NCI-H2171 (cell line): ENCODE measurements at places on chromosomes 1 and 21.

GRCh38 chr1:161932668-161933067 is 91.0 kb downstream of the OLFML2B start:
- no peak for DNase-seq

DNA sequence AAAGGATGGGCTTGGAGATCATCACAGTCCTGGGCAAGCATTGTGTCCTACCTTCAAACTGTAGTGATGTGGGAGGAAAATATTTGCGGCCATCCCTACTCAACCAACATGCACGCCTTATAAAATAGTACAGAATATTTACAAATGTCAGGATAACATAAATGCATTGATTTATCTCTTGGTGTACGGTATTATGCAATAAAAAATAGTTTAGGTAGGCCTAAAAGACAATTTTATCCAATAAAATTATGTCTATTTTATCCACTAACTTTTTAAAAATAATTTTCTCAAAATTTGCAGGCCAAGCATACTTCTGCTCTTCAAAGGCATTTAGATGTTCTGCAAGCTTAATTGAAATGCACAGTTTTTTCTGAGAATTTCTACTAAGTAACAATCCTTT is at the start of gene OR2T1:
TSS of gene OR2T1 (plus strand) at position 301 of the 400 bp plus-strand sequence. CDS start 3,100 bp downstream, outside the sequence.
- DNase-seq = no peak

DNA sequence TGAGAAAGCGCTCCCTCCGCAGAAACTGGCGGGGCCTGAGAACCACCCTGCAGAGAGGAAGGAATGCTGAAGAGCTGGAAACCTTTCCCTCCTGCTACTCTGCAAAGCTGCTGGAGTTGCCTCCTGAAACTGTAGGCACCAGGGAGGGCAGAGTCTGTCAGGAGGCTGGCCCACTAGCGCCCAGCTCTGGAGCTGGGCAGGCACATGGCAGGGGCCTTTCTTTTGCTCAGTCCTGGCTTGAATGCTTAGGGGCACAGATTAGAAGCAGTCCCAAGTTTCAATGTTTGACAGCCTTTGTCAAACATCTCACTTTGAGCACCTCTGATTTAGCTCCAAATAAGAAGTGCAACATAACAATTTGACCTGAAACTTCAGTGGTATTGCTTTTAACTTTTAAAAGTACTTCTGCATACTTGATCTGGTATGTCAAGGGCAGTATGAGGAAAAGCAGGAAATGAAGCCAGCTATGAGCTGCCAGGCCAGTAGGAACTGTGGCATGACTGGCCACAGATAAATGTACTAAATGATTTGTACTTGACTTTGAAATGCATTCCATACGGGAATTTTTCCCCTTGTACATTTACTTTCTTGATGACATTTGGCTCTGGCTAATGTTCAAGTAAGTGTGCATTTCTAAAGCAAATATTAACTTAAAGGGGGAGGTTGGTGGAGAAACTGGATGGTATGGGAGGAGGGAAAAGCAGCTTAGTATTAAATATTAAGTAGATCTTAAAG is 7.2 kb downstream of the C1orf116 start:
- DNase-seq = no peak

DNA sequence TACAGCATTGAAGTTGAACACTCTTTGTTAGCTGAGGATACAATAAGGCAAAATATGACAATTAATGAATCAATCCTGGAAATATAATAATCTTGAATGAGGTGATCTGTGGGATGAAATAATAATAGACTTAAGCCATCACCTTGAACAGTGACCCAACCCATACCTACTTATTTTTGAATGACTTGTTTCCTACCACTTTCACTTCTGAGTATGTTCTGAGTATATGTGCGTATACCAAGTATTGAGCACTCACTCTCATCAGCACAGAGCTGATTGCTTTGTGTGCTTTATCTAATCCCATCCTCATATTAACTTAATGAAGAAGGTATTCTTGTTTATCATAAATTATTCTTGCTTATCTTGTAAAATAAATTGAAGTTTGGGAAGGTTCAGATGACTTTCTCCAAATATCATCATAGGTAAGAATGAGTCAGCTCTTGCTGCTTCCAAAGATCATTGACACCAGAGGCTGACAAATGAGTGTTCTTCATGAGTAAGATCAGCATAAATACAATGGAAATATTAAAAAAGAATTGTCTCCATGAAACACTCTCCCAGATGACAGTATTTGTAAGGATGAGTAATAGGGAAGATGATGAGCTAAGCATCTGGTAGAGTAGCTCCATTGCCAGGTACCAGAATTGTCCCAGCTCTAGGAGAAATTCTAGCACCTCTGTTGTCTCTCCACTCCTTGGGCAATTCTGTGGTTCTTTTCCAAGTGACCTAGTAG is 198.1 kb upstream of the KIAA0040 start:
- no peak for DNase-seq

DNA sequence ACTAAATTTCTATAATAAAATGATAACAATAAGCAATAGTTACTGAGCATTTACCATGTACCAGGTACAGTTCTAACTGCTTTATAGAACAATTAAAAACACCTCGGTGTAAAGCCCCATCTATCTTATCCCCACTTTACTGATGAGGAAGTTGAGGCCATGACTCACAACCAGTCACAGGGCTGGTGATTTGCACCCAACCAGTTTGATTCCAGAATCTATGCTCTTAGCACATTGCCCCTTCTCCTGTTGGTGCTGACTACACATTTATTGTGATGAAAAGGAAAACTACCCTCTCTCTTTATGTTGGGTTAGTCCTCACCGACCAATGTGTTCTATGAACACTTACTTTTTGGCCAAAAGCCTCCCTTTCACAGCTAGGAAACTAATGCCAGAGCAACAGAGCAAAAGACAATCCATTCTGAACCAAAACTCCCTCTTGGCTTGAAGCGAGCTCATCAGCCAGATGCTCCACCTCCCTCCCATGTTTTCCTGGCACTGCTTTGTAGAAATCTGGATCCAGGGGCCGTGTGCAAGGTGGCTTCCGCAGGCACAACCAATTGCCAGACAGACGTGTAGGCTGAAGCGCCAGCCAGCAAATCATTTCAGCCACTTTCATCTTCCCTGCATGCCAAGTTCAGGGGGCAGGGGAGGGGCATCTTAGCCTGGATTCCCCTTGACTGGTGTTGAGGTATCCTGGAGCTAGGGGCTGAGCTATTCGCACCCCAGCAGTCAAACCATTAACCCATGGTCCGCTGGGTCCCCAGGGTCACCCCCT is 32.0 kb upstream of the SLC30A1 start:
- peak; percentile 51 for DNase-seq

DNA sequence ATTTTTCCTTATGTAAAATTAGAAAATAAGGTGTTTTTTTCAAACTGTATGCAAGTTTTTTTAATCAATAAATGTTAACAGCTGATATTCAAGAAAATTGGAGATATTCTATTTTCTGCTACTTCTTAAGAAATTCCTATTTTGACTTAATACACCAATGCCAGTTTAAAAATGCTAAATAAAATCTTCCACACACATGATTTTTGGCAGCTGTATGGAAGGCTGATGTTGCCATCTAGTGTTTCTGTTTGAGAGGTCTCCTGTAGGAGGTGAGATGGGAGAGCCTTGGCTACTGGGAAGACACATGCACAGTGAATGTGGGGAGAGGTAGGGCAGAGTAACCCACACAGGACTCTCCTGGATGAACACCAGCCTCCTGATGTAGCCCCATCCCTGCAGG is 29.2 kb upstream of the OR2B11 start:
- DNase-seq = no peak

DNA sequence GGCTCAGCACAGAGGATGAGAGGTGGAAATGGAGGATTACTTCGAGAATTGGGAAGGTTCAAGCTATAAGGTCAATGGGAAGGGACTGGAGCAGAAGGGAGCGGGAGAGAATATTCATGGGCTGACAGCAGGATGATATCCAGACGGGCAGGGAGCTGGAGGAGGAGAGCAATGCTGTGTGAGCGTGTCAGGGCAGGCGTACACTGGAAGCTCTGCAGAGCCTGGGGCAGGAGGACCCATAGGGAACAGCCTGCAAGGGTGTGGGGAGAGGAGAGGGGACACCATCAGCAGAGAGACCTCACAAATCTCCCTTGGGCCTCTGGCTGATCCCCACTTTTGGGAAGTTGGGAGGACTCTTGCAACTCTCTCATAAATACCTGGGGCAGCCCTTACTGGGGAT is 13.7 kb downstream of the CSF1 start:
- DNase-seq = peak; percentile 29

- DNase-seq = no peak
Observed at GRCh38 chr1:231982871-231983587, 356.4 kb downstream of the DISC1 start.

DNA sequence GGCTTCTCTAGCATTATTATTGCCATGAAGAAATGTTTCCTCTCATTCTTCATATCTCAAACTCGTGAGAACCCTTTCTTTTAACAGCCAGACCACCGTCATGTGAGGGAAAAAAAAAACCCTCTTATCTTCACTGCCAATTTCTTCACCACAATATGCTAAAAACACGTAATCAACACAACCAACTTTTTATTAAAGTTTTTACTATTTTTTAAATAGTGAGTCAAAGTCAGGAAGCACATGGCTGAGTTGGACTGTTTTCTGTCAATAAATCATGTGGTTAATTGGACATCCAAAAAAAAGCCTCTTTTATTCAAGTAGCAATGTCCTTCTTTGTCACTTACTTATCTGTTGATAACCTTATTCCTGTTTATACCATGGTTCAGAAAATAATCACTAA is 55.9 kb upstream of the SAMD13 start:
- DNase-seq = no peak

GRCh38 chr1:75136921-75137641 is 2.9 kb downstream of the LHX8 start:
- no peak for DNase-seq

DNA sequence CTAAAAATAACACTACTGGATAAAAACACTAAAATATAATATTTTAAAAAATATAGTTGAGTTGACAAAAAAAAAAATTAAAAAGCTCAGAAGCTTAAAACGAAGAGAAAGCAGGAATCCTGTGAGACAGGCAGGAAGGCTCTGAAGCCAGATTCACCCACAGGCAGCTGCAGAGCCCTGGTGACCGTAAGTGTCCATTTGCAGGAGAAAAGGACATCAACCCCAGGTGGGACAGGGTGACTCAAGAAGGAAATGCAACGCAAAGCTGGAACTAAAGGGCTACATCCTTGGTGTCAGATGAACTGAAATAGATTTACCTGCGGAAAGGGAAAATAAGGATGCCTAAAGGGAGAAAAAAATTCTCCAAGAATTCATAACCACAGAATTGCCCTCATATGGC is 46.8 kb downstream of the USP24 start:
- no peak for DNase-seq

DNA sequence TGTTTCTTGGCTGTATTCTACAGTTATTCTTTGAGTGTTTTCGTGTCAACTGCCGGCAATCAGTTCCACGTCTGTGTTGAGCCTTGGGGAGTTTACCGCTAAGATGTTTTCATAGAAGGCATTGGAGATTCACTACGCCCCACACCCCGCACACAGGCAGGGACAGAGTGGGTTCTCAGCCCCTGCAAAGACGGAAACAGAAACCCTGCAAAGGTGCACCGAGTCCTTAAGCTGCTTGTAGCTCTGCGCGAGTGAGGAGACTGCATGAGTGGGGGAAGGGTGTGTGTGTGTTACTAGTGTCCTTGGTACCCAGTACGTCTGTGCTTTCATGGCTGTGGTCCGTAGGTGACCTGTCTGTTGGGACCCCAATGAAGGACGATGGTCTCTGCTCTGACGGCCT is 1.9 kb downstream of the LHX4 start:
- DNase-seq = no peak
